ENCODE measurements at places on chromosomes 16 and 17.

DNA sequence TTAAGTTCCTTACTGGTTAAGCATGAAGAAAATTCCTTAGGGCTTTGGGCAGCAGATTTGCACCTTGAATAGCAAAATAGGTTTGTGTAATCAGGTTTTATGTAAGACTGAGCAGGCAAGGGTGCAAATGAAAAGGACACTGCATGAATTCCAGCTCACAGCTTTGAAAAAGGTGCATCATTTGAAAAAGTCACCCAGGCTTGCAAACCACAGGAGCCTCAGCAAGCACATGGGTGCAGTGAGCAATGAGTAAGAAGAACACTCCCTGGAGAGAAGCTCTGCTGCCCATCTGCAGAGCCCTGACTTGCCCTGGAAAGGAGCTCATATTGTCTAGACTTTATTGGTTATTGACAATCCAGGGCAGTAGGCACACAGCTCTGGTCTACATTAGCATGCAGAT is 165.6 kb upstream of the KCNJ16 start:
- DNase-seq: no peak

DNA sequence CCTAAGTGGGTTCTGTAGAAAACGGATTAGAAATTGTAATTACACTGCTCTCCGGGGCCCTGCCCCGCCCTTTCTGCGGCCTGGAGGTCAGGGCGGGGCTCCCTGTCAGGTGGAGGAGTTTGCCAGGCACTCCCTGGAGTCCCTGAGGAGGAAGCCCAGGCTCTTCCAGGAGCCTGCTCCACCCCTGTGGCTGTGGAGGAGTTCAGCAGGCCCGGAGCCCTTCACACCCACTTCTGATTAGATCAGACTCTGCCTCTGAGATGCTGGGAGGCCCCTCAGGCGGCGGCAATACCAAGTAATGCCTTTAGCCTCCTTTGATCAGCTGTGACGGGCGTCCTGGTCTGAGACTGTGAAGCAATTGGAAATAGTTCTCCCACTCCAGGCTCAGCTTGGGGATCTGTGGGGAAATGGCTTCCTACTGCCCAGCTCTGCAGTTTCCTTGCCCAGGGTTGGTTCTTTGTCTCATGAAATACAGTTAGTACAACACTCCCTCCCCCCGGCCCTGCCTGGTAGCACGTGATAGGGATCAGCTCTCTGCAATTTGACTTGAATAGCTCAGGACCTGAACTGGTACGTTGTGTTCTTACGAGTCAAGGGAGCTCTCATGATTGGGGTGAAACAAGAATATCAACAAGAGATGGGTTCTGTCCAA is 22.3 kb downstream of the BAIAP2 start:
- DNase-seq: no peak

- DNase-seq: no peak
These were observed 114.1 kb downstream of the FOXL1 start for GRCh38 chr16:86692426-86692825.

GRCh38 chr17:50199803-50200456 is 1.5 kb downstream of the COL1A1 start:
- peak; percentile 84 for DNase-seq

- peak; percentile 23 for DNase-seq
These were observed 23.9 kb downstream of the NFAT5 start for GRCh38 chr16:69589434-69590269.

GRCh38 chr16:53282975-53283946 is 151.0 kb upstream of the RBL2 start:
- peak; percentile 39 for DNase-seq

GRCh38 chr17:56150649-56151048 is 2.6 kb upstream of the ANKFN1 start:
- no peak for DNase-seq

GRCh38 chr17:79495665-79496064 is 115.2 kb downstream of the RBFOX3 start:
- DNase-seq: no peak

DNA sequence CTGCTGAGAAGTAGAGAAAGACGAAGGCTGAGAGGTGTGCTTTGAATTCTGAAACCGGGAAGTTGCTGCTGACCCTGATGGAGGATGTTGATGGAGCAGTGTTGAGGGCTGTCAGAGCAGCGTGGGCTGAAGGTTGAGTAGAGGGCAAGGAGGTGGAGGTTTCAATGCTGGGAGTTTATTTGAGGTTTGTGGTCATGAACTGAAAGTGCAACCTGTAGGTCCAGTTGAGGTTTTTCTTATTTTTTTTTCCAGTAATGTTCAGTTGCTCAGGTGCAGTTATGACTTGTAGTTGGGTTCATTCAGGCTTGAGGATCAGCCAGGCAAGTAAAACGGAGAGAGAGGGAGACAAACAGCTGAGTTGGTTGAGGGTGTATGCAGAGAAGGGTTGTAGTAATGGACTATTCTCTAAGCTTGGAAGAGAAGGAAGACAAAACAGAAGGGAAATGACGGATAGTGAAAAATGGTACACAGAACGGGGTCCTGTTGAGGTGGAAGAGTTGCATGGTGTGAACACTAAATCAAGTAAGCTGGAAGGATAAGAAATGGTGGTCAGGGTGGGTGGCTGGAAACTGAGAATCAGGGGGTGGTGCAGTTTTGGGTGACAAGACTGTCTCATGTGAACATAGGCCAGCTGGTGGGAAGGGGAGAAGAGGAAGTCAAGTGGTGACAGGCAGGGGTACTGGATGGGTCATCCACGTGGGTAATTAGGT is 8.7 kb upstream of the UBE2G1 start:
- DNase-seq: peak; percentile 50

- no peak for DNase-seq
These were observed 31.3 kb downstream of the MAP1LC3B start for GRCh38 chr16:87423429-87423828.

DNA sequence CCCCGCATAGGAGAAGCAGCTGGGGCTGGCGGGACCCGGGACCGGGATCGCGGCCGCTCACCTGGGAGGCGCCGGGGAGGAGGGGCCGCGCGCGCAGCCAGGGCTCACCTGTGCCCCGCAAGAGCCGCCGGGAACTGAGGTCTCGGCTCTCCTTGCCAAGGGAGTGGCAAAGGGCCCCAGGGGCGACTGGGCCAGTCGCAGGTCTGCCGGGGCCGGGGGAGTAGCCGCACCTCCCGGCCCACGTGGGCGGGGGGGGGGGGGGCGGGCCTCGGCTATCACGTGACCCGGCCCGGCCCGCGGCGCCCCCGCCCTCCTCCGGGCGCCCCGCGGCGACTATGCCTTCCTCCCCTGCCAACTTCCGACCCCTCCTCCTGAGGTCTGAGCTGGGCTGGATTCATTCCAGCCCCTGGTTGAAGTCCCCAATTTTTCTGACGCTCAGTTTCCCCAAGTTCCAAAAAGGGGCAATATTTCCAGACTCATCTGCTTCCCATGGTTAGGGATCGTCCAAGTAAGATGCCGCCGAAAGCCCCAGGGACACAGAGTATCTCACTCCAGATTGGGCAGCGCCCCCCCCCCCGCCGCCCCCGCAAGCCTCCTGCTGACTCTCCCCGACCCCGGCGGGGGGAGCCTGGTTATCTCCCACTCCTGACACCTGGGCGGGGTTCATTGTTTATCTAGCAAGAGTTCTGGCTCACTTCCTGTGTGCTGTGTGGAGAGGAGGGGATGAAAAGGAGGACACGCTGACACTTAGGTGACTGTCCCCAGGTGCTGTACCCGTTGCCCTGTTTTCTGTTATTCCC is at the start of gene TMC6:
TSS of gene TMC6 (minus strand) at position 205 of the 800 bp plus-strand sequence. CDS start 1,923 bp downstream, outside the sequence.
- peak; percentile 76 for DNase-seq

- DNase-seq: peak; percentile 21
These were observed 35.4 kb downstream of the SYCE1L start for GRCh38 chr16:77234611-77235010.

GRCh38 chr17:37276475-37276874 is 99.3 kb upstream of the C17orf78 start:
- DNase-seq: no peak

- no peak for DNase-seq
These were observed 7.2 kb downstream of the CENPX start for GRCh38 chr17:82015311-82015971.

GRCh38 chr17:59366040-59366757 is 34.7 kb downstream of the YPEL2 start:
- peak; percentile 54 for DNase-seq

DNA sequence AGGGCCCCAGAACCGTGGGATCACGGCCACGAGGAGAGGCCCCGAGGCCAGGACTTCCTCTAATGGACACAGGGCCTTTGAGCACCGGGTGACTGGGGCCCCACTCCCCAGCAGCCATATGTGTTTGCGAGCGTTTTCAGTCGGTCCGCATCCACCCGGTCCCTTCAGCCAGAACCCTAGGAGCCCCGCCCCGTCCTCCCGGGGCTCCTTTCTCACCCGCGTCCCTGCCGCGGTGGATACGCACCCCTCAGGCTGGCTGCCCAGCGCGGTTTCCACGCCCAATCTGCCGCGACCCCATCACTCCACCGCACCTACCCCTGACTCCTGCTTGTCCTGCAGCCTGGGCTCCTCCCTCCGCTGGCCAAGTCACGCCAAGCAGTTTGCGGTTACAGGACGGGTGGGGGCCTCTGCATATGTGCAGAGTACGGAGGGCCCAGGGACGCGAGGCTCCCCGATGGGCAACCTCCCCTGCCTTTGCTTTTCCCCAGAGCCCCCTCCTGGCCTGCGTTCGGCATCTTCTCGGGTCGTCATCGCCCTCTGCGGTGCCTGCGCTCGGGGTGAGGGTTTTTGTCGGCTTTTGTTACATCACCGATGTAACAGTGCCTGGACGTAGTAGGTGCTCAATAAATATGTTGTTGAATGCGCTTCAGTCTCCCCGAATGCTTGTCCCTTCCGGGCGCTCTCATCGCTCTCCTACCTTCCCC is 1.0 kb upstream of the TTYH2 start:
- no peak for DNase-seq

DNA sequence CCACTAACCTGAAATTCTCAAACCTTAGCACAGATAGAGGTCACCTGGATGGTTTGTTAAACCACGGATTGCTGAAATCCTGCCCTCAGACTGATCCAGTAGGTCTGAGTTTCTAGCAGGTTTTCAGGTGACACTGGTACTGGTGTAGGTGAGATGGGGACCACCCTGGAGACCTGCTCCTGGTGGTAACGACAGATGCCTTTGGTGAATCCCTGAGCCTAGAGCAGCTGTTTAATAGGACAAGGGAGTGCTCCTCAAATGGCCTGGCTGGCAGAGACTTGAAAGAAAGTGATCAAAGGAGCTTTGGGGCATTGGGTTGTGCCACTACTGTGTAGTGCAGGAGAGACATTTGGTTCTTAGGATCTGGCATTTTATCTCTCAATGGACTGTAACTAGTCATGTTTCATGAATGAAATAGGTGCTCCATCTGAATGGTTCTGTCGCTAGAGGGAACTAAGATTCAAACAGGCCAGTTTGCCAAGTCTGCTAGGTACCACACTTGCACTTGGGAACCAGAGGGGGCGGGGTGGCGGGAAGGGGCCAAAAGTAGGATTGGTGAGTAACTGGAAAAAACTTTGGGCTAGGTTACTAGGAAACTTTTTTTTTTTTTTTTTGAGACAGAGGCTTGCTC is 2.9 kb upstream of the IFI35 start:
- no peak for DNase-seq

DNA sequence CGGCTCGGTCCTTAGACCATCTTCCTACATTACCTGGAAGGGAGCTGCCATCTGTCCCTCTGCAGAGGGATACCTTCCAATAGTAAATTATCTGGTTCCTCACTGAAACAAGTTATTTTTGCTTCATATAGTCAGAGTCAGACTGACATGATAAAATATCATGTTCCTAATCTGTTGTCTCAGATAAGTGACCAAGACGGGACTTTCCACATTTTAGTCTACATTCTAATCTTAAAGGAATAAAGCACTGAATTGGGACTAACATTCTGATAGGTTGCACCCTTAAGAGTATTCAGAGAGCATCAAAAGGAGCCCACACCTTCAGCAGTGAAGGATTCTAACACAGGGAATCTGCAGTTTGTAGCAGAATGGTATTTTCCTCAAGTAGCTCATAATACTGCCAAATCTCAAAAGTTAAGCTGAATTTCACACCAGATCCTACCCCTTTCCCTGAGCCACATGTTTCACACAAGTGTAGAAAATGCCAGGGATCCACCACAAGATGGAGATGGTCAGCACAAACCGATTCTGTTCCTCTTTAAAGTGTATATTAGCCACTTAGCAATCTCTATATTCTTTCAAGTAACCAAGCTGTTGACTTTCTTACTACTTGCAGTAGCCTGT is 13.4 kb downstream of the GINS2 start:
- peak; percentile 50 for DNase-seq
